IMR-90 (cell line): ENCODE measurements at places on chromosomes 7 and 10. TPM values are rescaled to one million over a fixed set of nuclear protein-coding genes. Genes with fewer than 3 reads are reported as not detected.

Gene RBP3
- not detected in 2 replicates for total RNA-seq

Gene CNPY1
- not detected in 2 replicates for total RNA-seq

GRCh38 chr7:108234971-108235450 lies 104.8 kb upstream of the LAMB4 start:
- H3K4me1 ChIP-seq: peaks cover 5% of the 10 kb centered on the region; the same call in 1 of the 2 replicates
- no peaks in the 10 kb centered on the region for H3K36me3 ChIP-seq
- DNase-seq: peak; percentile 11
- H3K4me3 ChIP-seq: no peak overlapping the region

Gene TWIST1
- total RNA-seq: 5.4 and 18.6 TPM in 2 replicates

- no peak overlapping the region for H3K4me3 ChIP-seq
- no peaks in the 10 kb centered on the region for H3K36me3 ChIP-seq
- H3K27me3 ChIP-seq: no peaks in the 10 kb centered on the region
- no peak overlapping the region for H3K27ac ChIP-seq
Measured at GRCh38 chr7:28418311-28418710, 6.0 kb downstream of the CREB5 start.

GRCh38 chr7:29485339-29486190 lies 78.1 kb upstream of the PRR15 start:
- H3K36me3 ChIP-seq: no peaks in the 10 kb centered on the region
- H3K4me3 ChIP-seq: no peak overlapping the region

DNA sequence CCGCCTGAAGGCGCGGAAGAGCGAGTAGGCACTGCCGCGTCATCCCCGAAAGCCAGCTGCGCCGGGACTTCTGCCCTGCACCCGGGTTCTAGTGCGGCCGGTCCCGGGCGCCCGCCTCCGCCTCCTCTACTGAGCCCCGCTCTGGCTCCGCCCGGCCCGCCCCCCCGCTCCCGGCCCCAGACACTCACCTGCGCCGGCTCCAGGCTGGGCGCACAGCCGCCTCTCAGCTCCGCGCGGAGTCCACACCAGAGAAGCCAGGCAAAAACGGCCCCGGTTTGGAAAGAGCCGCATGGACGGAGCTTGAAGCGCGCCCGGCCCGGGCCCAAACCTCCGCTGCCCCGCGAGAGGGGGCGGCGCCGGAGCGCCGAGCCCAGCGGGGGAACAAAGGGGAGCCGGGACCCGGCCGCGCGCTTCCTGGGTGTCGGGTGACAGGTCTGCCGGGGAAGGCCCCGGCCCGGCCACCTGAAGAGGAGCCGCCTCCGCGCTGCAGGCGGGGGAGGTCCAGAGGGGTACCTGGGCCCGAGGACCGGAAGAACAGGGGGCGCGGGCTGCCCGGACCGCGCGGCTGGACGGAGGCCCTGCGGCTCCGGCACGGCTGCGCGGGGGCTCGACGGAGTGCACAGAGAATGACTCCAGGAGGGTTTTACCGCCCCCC lies 168.2 kb downstream of the NRF1 start:
- H3K4me3 ChIP-seq: no peak overlapping the region
- no peak for DNase-seq
- H3K4me1 ChIP-seq: peaks cover 2% of the 10 kb centered on the region; the same call in 1 of the 2 replicates

DNA sequence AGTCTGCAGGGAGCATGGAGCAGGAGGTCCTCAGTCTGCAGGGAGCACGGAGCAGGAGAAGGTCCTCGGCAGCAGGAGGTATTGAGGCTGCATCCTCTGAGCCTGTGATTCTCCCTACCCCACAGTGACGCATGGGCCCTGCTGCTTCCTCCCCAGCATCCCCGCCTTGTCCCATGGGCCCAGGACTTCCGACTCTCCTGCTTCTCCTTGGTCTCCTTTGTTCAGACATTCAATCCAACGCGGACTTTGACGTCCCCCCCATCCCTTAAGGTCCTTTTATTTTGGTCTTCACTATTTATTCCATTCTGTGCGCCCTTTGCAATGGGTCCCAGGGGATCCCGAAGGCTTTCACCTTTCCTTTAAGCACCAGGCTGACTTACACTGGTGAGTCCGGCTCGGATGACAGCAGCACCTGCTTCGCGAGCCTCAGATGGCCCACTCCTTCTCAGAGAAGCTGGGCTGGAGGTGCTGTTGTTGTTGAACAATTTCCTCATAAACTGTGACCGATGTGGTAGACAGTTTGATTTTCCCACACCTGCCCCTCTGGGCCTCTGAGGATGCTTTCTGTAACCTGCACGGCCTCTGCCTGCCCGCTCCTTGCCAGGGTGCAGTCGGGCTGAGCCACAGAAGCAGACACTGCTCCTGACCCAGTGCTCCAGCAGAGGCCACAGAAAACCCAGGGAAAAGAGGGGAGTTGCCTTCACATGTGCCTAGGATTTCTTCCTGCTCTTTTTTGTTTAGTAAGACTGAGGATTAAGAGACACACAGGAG lies 407.2 kb upstream of the SHH start:
- DNase-seq: no peak
- no peaks in the 10 kb centered on the region for H3K27me3 ChIP-seq
- H3K36me3 ChIP-seq: no peaks in the 10 kb centered on the region
- no peak overlapping the region for H3K27ac ChIP-seq
- no peak overlapping the region for H3K4me3 ChIP-seq
- H3K4me1 ChIP-seq: no peaks in the 10 kb centered on the region

Gene RNF32
- total RNA-seq: 0.36 and 0.56 TPM in 2 replicates

GRCh38 chr7:87625101-87625500 lies 3.1 kb upstream of the RUNDC3B start:
- peaks cover 3% of the 10 kb centered on the region; the same call in 1 of the 2 replicates for H3K27me3 ChIP-seq
- H3K36me3 ChIP-seq: no peaks in the 10 kb centered on the region
- no peak overlapping the region for H3K27ac ChIP-seq
- no peak overlapping the region for H3K4me3 ChIP-seq
- DNase-seq: no peak

GRCh38 chr10:51162002-51162401 lies 87.7 kb downstream of the PRKG1 start:
- H3K4me1 ChIP-seq: no peaks in the 10 kb centered on the region; the same call in 1 of the 2 replicates
- no peak for DNase-seq
- H3K36me3 ChIP-seq: no peaks in the 10 kb centered on the region
- H3K27ac ChIP-seq: no peak overlapping the region
- H3K27me3 ChIP-seq: no peaks in the 10 kb centered on the region

DNA sequence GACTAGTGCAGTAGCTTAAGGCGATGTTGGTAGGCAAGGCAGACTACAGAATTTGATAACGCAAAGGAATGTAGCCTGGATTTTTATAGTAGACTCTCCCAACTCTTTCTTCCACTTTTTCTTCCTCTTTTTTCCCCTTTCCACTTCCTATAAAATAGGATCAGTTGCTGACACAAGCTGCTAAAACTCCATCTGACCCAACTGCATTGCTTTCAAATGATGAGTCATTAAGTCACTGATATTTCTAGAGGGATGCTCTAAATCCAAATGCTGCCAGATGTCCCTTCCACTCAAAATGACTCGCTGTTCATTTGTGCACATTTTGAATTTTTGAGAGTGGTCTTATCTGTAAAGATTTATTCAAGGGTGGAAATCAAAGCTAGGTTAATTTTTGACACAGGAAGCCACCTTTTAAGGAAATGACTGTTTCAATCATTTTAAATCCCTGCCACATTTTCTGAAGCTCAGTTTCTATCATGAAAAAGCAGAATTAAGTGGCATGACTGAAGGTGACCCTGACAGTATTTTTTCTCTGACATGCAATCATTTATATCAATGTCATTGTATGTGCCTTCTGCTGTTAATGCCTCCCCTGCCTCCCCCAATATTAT lies 25.8 kb upstream of the SFMBT2 start:
- H3K4me1 ChIP-seq: no peaks in the 10 kb centered on the region
- no peak overlapping the region for H3K4me3 ChIP-seq
- no peaks in the 10 kb centered on the region for H3K27me3 ChIP-seq
- H3K36me3 ChIP-seq: no peaks in the 10 kb centered on the region

GRCh38 chr7:72805526-72806494 lies 22.2 kb downstream of the TYW1B start:
- peaks cover 3% of the 10 kb centered on the region; the same call in 1 of the 2 replicates for H3K36me3 ChIP-seq
- H3K27me3 ChIP-seq: no peaks in the 10 kb centered on the region

GRCh38 chr7:44156453-44157010 lies 15.4 kb upstream of the MYL7 start:
- no peak for DNase-seq
- peaks cover 6% of the 10 kb centered on the region; the same call in 1 of the 2 replicates for H3K27me3 ChIP-seq
- no peak overlapping the region for H3K4me3 ChIP-seq
- no peaks in the 10 kb centered on the region for H3K36me3 ChIP-seq
- H3K4me1 ChIP-seq: no peaks in the 10 kb centered on the region

Gene C10orf105
- total RNA-seq: under 0.01 TPM in 1 of 2 replicates, not detected in the other

DNA sequence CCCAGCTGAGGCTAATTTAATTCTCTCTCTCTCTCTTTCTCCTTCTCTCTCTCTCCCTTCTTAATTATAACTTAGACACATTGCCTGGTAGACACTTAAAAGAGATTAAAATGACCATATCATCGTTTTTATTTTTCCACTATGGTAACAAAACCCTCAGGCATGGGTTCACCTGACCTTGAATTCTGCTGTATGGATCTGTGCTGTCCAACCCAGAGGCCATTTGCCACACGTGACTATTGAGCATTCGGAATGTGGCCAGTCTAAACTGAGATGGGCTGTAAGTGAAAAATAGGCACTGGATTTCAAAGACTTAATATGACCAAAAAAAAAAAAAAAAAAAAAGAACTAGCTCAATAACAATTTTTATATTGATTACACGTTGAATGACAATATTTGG lies 93.6 kb downstream of the NHLRC2 start:
- H3K36me3 ChIP-seq: no peaks in the 10 kb centered on the region
- no peak overlapping the region for H3K27ac ChIP-seq
- no peak overlapping the region for H3K4me3 ChIP-seq
- no peaks in the 10 kb centered on the region for H3K27me3 ChIP-seq
- DNase-seq: no peak
- peaks cover 6% of the 10 kb centered on the region for H3K4me1 ChIP-seq

GRCh38 chr10:82750538-82750937 lies 875.5 kb downstream of the NRG3 start:
- H3K4me1 ChIP-seq: no peaks in the 10 kb centered on the region
- H3K27me3 ChIP-seq: no peaks in the 10 kb centered on the region
- DNase-seq: no peak
- H3K36me3 ChIP-seq: no peaks in the 10 kb centered on the region

- peaks cover 62% of the 10 kb centered on the region for H3K36me3 ChIP-seq
- H3K4me3 ChIP-seq: no peak overlapping the region
- peaks cover 12% of the 10 kb centered on the region for H3K4me1 ChIP-seq
- no peaks in the 10 kb centered on the region for H3K27me3 ChIP-seq
- no peak for DNase-seq
- H3K27ac ChIP-seq: no peak overlapping the region
Measured at GRCh38 chr7:76057813-76058145, 9.9 kb downstream of the MDH2 start.

- peak overlapping the region; percentile 82 for H3K27ac ChIP-seq
- no peaks in the 10 kb centered on the region for H3K27me3 ChIP-seq
- peak overlapping the region; percentile 62 for H3K4me3 ChIP-seq
- peaks cover 6% of the 10 kb centered on the region; the same call in 1 of the 2 replicates for H3K4me1 ChIP-seq
Measured at GRCh38 chr10:51073453-51074237, 642 bp upstream of the PRKG1 start.

GRCh38 chr10:79385804-79386531 lies 38.7 kb downstream of the PPIF start:
- H3K4me3 ChIP-seq: no peak overlapping the region
- H3K4me1 ChIP-seq: peaks cover 14% of the 10 kb centered on the region
- H3K36me3 ChIP-seq: peaks cover 57% of the 10 kb centered on the region
- no peaks in the 10 kb centered on the region for H3K27me3 ChIP-seq
- no peak for DNase-seq
- H3K27ac ChIP-seq: no peak overlapping the region

Gene DUSP5
- 42.1 and 55.3 TPM in 2 replicates for total RNA-seq

DNA sequence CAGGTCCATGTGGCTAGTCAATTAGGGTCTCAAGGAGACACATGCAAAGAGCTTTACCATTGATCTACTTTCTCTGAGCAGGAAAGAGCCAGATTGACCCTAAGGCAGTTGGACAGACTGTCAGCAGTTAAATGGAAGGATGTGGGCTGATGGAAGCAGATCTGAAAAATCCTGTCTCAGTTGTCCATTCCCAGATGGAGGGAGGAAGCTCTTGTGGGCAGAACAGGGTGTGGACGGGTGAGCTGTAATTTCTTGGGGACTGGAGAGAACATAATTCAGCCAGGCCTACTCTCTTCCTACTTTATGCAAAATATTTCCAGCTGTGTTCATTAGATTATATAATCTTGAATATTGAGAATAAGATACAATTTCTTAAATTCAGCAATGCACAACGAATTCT lies 163.6 kb downstream of the GNAT3 start:
- no peak for DNase-seq
- no peak overlapping the region for H3K4me3 ChIP-seq
- H3K36me3 ChIP-seq: no peaks in the 10 kb centered on the region
- H3K27ac ChIP-seq: no peak overlapping the region

Gene ALOX5
- not detected in 2 replicates for total RNA-seq

DNA sequence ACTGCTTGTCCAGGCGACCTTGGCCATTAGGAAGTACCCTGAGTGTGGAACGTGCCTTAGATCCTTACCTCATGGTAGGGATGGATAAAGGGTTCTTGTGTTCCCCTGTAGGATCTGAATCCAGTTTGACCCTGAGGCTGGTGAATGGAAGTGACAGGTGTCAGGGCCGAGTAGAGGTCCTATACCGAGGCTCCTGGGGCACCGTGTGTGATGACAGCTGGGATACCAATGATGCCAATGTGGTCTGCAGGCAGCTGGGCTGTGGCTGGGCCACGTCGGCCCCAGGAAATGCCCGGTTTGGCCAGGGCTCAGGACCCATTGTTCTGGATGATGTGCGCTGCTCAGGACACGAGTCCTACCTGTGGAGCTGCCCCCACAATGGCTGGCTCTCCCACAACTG lies 31.6 kb downstream of the DMBT1 start:
- H3K4me1 ChIP-seq: no peaks in the 10 kb centered on the region
- no peaks in the 10 kb centered on the region for H3K27me3 ChIP-seq
- H3K4me3 ChIP-seq: no peak overlapping the region
- DNase-seq: no peak
- no peaks in the 10 kb centered on the region for H3K36me3 ChIP-seq

Gene TRPV5
- not detected in 2 replicates for total RNA-seq

GRCh38 chr7:90239050-90239449 lies 5.9 kb upstream of the CFAP69 start:
- no peaks in the 10 kb centered on the region; the same call in 1 of the 2 replicates for H3K27me3 ChIP-seq
- no peaks in the 10 kb centered on the region for H3K36me3 ChIP-seq
- H3K4me1 ChIP-seq: no peaks in the 10 kb centered on the region
- DNase-seq: no peak

DNA sequence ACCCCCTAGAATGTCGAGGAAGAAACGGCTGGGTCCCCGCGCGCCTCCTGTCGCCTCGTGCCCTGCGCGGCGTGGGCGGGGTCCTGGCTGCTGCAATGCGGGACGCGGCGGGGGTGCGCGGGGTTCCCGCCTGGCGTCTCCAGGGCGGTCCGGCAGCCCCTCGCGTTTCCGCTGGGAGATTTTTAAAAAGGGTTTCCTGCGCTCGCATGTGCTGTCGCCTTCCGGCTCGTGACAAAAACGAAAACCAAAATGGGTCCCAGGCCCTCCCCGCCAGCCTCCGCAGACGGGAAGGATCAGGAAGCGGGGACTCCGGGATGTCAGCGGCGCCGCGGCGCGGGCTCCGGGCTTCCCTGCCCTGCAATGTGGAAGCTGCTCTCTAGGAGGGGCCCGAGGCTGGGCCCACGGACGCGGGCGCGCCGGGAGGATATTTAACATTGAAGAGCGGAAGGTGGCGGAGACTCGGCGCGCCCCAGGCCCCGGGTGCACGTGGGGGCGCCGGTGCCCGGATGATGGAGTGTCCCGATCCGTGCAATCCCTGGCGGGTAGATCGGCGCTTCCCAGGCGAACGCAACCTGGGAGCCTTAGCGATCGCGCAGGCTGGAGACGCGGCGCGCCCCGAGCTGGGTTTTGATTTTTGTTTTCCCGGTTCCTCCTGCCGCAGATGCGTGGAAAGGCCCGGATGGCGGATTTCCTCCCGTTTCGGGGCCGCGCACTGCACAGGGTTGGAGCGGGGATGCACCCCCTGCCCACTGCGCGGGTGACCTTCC lies 1.0 kb downstream of the PFKP start:
- DNase-seq: peak; percentile 54
- H3K4me1 ChIP-seq: peaks cover 21% of the 10 kb centered on the region
- no peaks in the 10 kb centered on the region for H3K27me3 ChIP-seq
